ENCODE measurements at places on chromosomes 12 and 14.

- DNase-seq, result no peak
Measured at GRCh38 chr14:68076451-68076850, 256.9 kb downstream of the RAD51B start.

DNA sequence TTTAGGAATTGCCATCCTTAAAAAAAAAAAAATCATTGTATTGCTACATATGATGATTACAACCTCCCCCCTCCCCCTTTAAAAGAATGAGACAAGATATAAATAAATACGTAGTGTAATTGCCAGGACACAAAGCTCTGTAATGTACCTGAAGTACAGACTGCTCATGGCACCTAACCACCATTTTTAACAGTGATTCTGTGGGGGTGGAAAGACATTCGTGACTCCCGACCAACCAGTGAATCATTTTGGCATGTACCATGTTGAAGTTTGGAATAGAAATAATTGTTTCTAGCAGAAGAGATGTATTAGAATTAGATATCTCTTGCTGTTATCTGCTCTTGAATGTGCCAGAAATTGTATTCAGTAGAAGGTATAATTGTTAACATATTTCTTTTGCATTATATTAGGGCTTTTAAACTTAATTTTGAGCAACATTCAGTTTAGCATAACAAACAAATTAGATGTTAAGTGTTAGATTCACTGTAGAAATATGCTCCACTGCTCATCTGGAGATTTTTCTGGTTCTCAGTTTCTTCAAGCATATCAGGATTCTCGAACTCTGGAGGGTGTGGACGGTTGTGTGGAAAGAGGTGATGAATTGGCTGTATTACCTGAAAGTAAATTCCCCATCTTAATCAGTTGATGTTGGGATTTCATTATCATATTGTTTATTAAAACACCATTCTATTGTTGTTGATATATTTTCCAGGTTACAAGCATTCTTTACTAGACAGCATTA is 31.1 kb downstream of the FRS2 start:
- DNase-seq, result no peak

DNA sequence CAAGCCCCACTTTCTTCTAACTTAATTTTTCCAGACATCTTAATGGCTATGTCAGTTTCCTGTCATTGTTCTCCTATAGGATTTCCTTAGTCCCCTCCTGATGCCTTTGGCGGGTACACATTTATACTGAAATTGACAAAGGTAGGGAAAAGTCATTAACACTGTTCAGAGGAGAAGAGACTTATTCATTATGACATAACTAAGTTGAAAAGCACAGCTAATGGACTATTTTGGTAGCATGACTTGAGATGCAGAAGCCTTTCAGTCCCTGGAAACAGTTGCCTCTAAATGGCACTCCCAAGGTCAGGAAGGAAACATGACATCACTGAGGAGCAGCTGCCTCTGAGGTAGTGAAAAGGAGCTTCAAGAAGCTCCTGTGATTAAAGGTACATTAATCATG is 317.5 kb upstream of the KITLG start:
- DNase-seq, result no peak

DNA sequence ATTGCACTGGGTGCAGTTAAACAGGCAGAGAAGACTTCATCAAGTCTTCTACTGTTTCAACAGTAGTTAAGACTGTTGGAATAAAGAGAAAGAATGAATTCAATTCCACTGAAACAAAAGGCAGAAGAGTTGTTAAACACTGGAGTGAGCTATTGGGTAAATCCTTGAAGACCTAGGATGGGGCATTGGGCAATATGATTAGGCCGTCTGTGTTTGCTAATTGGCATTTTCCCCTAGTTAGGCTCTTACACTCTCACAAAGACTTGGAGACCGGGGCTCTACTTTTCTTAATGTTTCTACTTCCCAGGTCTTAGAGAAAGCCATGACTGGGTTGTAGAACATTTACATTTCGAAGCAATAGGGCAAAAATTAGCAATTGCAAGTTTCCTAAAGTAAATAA is 402.1 kb downstream of the NAV3 start:
- DNase-seq, result no peak

- no peak for DNase-seq
Measured at GRCh38 chr14:91806716-91807115, 60.6 kb downstream of the TC2N start.

- no peak for DNase-seq
Measured at GRCh38 chr12:117507548-117507947, 146.1 kb upstream of the NOS1 start.

DNA sequence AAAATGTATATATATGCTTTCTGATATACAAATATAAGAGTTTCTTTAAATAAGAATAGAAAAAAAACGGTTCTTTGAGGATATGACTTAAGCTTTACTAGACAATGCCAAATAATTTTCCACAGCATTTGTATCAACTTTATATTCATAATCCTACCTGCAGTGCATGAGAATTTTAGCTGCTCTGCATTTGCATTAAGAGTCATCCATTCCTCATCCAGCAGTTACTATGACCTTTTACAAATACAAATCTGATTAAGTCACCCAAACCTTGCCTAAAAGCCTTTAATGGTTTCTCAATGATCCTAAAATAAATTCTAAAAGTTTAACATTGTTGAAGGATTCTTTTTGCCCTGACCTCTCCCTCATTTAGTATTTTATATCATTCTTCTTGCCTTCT is 116.5 kb downstream of the MGAT4C start:
- DNase-seq, result no peak

GRCh38 chr12:130335517-130336392 is 1.9 kb upstream of the PIWIL1 start:
- no peak for DNase-seq

DNA sequence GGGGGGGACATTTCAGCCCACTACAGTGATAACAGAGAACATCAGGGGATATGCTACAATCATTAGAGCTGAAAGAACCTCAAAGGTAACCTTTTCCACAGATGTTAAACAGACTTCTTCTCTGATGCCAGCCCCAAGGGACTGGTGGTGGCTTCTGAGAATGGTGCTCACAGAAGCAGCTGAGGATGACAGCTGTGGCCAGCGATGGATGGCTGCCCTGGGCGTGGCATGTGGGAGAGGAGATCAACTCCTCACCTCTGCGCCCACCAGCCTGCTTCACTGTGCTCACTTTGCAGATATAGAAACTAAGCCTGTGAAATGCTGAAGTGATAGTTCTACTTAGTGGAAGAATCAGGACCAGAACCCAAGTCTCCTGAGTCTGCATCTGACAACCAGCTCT is 33.0 kb downstream of the FOXN3 start:
- DNase-seq, result no peak

DNA sequence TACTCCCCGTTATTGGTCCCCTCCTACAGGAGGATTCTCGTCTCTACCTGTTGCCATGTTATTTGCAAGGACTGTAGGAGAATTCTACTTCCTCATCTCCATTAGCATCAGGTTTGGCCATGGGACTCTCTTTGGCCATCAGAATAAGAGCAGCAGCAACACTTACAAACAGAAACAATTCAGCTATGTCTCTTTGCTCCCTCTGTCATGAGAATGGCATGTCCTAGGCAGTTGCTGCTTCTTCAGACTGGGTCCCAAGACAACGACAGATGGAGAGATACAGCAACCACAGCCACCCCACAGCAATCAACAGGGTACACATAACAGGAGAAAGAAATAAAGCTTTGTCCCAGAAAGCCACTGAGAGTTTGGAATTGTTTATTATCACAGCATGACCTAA is 19.7 kb downstream of the SLC41A2 start:
- no peak for DNase-seq

GRCh38 chr12:130281153-130281799 is 56.4 kb upstream of the PIWIL1 start:
- no peak for DNase-seq

GRCh38 chr12:49208146-49208545 is 19.3 kb upstream of the TUBA1A start:
- DNase-seq, result no peak

DNA sequence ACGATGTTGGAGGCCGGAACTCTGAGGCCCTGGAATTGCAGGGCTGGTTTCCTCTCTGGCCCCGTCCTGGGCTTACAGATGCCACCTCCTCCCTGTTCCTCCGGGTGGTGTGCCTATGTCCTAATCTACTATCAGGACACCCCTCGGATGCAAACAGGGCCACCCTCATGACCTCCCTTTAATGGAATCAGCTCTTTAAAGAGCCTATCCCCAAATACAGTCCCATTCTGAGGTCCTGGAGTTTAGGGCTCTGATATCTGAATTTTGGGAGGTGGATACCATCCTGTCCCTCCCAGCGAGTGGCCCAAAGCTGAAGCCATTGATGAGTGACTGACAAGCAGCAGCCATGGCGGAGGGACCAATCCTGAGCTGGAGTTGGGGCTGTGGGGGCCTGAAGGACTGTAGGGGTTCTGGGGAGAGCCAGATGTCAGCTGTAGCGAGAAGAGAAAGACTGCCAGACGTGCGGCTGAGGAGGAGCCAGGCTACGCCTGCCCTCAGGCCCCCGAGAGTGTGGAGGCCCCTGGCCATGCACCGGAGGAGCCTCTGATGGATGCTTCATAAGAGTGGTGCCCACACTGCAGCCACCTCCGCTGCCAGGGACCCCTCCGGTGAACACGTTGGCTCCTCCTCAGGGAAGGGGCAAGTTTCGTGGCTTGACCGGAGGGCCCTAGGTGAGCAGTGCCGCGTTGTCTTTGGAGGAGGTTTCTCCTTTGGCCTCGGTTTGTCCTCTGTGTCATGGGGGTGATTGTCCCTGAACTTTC is 100.2 kb downstream of the KIF26A start:
- no peak for DNase-seq

DNA sequence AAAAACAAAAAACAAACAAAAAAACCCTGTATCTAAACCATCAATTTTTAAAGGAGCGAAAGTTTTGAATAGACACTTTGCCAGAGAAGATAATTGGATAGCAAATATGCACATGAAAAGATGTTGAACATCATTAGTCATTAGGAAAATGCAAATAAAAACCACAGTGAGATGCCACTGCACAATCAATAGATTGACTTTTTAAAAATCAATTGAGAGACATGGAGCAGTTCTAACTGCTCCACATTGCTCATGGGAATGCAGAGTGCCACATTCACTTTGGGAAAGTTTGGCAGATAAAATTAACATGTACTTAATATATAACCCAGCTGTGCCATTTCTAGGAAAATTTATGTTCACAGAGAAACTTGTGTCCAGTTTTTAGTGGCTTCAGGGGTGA is 12.7 kb downstream of the EIF2S1 start:
- DNase-seq, result no peak

GRCh38 chr14:68598621-68599447 is 194.0 kb downstream of the ZFP36L1 start:
- no peak for DNase-seq

GRCh38 chr14:65937079-65937959 is 524.8 kb downstream of the FUT8 start:
- DNase-seq, result no peak

GRCh38 chr14:104559028-104559803 is 20.3 kb upstream of the C14orf180 start:
- DNase-seq, result no peak

- DNase-seq, result peak; percentile 69
Measured at GRCh38 chr14:23237772-23238594, at the start of gene RNF212B. RNF212B (plus strand) TSS chr14:23237936; CDS start chr14:23240346, 2,410 bp downstream.

DNA sequence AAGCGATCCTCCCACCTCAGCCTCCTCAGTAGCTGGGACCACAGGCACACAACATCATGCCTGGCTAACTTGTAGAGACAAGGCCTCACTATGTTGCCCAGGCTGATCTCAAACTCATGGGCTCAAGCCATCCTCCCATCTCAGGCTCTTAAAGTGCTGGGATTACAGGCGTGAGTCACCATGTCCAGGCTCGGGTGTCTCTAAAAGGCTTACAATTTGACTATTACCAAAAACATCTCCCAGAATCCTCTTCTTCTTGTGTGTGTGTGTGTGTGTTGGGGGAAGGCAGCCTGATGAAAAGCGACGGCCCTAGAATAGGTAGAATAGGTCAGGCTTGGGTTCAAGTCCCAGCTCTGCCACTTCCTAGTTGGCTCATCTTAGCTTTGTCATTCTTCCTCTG is 16.8 kb downstream of the MSI1 start:
- DNase-seq, result no peak

DNA sequence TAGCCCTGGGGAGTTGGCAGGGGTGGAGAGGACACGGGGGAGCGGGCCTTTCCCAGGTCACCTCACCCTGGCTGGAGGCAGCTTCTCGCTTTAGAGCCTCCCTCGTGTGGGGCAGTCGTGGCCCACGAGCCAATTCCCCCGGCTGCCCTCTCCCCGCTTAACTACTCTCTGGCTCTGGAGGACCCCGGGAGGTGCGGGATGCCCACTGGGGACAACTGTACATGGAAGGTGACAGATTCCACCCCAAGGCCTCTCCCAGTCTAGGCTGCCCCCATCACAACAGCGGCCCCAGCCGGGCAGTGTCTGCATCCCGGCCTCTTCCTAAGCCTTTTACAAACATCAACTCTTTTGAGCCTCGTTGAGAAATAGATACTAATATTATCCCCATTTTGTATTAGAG is 78.1 kb downstream of the KIF26A start:
- DNase-seq, result no peak

DNA sequence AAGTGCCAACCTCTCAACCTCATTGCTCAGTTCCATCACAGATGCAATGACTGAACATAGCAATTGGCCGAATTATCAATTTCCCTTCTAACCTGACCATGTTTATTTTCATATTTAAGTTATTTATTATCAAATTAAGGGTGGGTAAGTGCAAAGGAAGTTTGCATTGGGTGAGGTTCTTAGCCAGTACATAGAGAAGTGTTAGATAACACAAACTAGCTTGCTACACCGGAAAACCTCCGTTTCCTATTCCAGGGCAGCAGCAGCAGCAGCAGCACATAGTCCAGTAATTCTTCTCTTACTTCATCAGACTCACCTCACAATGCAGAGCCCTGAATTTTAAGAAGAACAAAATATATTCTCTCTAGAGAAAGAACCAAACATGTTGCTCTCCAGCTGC is 200.5 kb upstream of the OR4E1 start:
- DNase-seq, result no peak

- no peak for DNase-seq
Measured at GRCh38 chr12:126768517-126768916, 1498.5 kb upstream of the TMEM132C start.

DNA sequence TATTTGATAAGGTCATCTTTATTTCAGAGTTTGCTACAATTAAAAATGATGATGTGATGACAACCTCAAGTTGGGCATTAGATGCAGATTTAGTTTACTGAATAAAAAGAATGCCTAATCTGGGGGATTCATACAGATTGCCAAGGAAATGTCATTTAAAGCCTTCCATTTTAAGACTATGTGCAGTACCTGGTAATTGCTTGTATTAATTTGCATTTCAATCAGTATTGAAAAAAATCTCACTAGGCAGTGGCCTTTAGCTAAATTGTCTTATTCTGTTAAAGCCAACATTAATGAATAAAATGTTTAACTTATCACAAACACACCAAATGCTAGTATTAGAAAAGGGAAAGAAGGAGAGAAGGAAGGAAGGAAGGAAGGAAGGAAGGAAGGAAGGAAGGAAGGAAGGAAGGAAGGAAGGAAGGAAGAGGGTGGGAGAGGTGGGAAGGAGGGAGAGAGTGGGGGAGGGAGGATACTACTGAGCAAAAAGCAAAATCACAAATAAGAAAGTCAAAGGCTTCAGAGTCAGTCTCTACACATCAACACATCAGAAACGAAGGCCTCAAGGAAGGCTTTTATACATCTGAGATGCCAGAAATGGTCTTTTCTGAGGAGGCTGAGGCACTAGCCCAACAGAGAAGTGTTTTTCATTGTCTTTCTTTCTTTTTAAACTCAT is 271.1 kb upstream of the CLEC14A start:
- DNase-seq, result no peak

GRCh38 chr14:32726516-32726915 is 212.2 kb upstream of the NPAS3 start:
- no peak for DNase-seq

- no peak for DNase-seq
Measured at GRCh38 chr14:101216366-101217079, 313.0 kb upstream of the RTL1 start.
